Fibroblast of the conjunctiva (primary cell): ENCODE measurements at places on chromosomes 2 and 18.
A peak's percentile ranks its signal among the peaks of the same experiment; 100 is the strongest.

GRCh38 chr2:207950063-207950760 lies 75.1 kb downstream of the PLEKHM3 start:
- no peak for DNase-seq

GRCh38 chr18:3262234-3263131 lies 550 bp downstream of the MYL12B start:
- DNase-seq, result no peak

DNA sequence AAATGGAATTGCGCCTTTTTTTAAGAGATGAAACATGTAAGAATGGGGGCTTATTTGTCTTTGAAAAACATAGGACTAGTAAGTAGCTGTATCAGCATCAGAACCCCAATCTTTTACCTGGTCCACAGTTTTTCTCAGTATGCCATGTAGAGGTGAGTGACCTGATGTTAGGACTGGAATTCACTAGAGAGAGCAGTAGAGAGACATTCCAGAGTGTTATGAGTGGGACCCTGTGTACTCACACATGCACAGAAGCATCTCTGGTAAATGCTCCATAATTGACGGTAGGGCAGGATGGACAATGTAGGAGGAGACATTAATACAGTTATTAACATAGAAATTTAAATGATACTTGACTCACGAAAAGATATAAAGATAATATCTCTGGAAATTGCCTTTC lies 1.4 kb upstream of the GALNT13 start:
- no peak for DNase-seq

DNA sequence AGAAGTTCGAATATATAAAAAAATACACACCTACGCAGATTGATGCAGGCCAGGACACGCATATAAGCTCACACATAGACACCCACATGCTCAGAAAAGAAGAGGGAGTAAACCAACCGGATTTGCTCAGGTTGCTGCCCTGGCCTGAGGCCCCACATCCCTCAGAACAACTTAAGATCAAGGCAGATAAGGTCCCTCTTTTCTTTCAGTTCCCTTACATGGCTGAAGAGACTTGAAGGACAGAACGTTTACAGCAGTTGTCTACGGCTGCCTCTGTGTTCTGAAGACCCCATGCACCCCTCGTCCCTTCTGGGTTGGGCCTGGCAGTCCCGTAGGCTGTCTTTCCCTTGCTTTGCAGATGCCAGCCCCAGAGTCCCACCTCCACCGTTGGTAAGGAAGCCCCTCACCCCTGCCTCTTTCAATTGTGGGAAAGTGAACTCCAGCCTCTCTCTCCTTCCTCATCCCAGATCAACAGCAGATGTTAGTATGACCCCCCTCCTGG lies 4.3 kb upstream of the NAGK start:
- DNase-seq, result no peak

GRCh38 chr2:75959724-75960471 lies 249.2 kb upstream of the GCFC2 start:
- DNase-seq, result no peak

DNA sequence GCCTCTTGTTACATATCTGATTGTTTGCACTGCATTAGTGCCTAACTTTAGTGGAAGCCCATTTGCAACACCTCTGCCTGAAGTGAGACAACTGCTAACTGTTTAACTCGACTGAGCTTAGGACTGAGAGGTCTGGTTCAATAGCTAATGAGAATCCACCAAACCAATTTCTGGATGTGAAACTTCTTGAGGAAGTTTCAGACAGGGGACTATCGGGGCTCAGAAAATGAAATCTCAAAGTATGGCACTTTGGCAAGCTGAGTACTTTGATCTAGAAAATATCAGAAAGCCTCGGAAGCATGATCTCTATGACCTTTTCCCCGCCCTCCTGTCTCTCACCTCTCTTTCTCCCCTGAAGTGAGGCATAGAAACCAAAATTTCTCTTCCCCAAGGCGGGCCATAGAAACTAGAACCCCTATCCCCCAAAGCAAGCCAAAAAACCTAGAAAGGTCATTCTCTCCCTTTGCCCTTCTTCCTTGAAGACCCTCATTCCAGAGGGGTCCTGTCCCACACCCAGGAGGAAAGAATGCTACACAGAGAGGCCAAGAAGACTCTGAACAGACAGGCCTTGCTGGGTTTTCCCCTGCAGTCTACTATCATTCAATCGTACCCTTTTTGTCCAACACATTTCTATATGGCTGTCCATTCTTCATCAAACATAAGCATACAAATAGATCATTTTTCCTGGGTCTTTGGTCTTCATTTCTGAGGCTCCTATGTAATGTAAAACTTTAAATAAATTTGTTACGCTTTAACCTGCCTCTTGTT lies 69.6 kb upstream of the CREB1 start:
- no peak for DNase-seq

- no peak for DNase-seq
These were observed 453 bp downstream of the KLHL41 start for GRCh38 chr2:169509955-169510354.

GRCh38 chr2:30702694-30703093 lies 104.6 kb downstream of the CAPN13 start:
- no peak for DNase-seq

DNA sequence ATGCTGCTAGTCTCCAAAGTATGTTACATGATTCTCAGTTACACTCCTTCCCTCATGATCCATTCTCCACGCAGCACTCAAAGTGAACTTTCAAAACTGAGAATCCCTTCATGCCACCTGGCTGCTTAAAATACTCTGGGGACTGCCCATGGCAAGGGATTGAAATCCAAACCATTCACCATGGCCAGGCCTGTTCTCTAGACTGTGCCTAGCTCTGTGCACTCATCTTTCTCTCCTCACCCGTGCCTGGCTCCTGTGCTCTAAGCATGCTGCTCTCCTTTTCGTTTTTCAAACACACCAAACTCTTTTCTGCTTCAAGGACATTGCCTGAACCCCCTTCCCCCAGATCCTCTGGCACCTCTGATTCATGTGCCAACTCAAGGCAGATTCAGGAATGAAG lies 80.9 kb downstream of the FASTKD2 start:
- DNase-seq, result no peak

- no peak for DNase-seq
These were observed 11.5 kb downstream of the TNFRSF11A start for GRCh38 chr18:62336618-62337017.

DNA sequence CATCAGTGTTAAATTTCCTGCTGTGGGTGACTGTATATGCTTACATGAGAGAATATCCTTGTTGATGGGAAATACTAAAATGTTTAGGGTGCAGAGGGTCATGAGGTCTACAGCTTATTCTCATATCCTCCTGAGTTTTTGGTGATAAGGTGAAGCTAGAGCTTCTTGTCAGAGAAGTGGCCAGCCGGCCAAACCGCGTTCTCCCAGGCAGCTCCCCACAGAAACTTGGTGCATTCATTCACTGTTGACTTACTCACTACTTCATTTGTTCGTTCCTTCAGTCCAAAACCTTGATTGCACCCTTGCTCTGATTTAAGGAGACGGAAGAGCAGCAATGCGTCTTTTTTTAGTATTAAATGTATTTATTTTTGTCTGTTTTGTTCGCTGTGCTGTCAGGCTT lies 8.7 kb downstream of the SNED1 start:
- DNase-seq, result no peak

DNA sequence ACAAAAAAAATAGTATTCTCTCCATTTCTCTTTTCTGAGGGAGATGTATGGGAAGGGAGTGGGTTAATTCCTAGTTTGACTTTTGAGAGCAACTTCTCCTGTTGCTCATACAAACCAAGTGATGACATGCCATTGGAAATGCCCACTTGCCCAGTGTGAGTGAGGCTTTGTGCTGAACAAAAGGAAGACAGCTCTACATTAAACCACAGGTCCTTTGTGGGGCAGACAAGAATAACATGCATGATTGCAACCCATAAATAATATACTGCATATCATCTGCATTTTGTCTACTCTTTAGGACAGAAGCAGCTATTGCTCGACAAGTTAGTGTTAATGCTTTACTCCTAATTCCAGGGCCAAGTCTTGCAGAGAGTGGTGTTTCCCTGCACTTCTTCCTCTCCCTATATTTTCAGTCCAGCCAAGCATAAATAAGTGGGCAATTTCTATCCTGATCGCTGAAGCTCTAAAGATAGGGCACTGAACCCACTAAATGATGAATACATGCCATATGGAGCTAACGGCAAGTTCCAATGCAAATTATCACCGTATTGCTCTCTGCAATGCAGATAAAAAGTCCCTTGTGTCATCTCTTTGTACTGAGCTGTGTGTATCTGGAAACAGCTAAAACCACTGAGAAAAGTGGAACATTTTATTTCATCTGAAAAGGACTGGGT lies 19.4 kb upstream of the EHBP1 start:
- no peak for DNase-seq

DNA sequence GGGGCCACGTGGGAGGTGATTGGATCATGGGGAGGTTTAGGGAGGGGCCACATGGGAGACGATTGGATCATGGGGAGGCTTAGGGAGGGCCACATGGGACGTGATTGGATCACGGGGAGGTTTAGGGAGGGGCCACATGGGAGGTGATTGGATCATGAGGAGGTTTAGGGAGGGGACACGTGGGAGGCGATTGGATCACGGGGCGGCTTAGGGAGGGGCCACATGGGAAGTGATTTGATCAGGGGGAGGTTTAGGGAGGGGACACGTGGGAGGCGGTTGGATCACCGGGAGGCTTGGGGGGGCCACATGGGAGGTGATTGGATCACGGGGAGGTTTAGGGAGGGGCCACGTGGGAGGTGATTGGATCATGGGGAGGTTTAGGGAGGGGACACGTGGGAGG lies 22.5 kb upstream of the SALL3 start:
- DNase-seq, result no peak

- DNase-seq, result peak; percentile 89
These were observed 590.8 kb upstream of the ID2 start for GRCh38 chr2:8090748-8091700.

GRCh38 chr2:172462373-172462848 lies 35.0 kb downstream of the ITGA6 start:
- DNase-seq, result no peak

GRCh38 chr2:179677746-179678505 lies 183.5 kb downstream of the ZNF385B start:
- DNase-seq, result no peak

DNA sequence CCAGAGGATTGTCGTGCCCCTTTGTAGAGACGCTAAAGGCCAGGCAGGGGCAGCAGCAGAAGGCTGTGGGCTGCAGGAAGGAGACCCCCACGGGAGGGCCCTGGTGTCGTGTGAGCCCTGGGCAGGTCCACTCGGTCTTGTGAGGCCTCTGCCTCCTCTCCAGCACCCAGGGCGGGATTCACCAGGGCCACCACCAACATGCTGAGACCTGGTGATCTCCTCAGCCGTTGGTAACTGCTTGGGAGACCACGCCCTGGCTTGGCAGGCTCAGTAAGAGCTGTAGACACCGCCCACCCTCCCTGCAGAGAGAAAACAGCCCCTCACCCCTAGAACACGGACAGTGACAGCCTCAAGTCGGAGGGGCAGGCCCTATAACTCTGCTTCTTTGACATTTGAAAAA lies 21.1 kb downstream of the MBP start:
- DNase-seq, result no peak

DNA sequence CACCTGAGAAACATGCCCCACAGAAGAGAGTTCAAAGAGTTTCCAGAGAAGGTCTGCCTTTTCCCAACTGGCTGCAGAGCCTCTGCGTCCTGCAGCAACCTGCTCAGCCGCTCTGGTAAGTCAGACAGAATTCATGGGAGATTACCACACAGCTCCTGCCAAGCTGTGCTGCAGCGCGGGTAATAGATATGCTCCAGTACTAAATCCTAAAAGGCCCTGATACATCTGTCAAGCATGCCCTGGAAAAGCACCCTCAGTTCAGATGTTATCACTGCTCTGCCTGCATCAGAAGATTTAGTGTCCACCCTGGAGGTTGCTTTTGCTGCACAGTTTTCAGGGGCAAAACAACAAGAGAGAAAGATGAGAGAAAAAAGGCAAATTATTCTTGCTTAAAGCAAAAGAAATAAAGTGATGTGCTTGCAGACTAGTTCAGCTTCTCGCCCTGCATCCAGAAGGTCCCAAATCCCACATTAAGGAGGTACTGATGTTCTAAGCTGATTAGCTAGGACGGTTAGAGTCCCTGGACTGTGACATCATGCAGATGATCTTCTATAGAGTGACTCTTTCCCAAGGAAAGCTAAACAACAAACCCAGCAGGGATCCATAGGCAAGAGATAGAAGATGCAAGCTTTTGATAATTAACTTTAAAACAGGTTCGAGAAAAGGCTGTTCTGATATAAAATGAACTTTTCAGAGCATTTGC lies 488.6 kb downstream of the BCL11A start:
- no peak for DNase-seq

- DNase-seq, result no peak
These were observed 51.5 kb downstream of the L3MBTL4 start for GRCh38 chr18:6363216-6363615.

- DNase-seq, result no peak
These were observed 61.8 kb downstream of the ATP8B1 start for GRCh38 chr18:57741273-57741672.

- peak; percentile 85 for DNase-seq
These were observed 10.5 kb downstream of the PCARE start for GRCh38 chr2:29063646-29064345.

GRCh38 chr2:169345486-169346437 lies 16.6 kb downstream of the LRP2 start:
- no peak for DNase-seq

GRCh38 chr2:180985771-180986395 lies 5.5 kb downstream of the UBE2E3 start:
- DNase-seq, result no peak

DNA sequence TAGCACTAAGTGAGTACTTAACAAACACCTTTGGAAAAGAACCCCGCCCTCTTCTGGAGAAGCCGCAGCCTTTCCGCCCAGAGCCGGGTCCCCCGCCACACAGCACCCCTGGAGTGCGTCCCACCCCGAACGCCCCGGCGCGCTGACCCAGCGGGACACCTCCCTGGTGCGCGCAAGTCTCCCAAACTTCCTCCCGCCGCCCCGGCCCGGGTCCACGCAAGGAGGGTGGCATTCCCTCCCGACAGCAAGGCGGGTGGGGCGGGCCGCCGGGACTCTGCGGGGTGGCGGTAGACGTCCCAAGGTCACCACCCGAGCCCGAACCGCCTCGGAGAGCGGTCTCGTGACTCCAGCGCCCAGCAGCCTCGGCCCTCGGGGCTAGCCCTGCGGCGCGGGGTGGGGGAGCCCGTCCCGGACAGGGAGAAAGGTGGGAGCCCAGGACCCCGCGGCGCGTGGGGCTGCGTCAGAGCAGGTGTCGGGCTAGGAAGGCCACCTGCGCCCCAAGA lies 598 bp downstream of the CCDC93 start:
- DNase-seq, result no peak
